Activated CD8-positive, alpha-beta memory T cell treated with anti-CD3 and anti-CD28 coated beads, Interleukin-2, amount 10 ng/mL, durations not matched to agents 7 days and 5 days (primary cell): ENCODE measurements at places on chromosomes 7 and 10.

DNA sequence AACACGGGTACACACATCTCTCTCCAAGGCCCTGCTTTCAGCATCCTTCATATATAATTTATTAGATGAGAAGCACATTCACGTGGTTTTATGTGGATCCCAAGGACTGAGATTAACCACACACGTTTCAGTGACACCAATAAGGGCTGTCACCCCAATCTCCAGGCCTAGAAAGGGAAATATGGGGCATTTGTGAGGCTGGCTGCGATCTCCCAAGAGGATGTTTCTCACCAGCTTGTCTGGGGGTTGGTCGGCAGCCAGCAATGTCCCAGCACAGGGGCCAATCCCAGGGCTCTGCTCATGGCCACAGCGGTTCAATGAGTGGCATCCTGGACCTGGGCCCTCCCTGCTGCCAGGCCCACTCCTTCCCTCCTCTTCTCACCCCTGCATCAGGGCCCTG lies 115.5 kb downstream of the ITIH5 start:
- H3K27ac ChIP-seq: no peak overlapping the region
- no peak overlapping the region for H3K4me3 ChIP-seq
- DNase-seq: no peak

DNA sequence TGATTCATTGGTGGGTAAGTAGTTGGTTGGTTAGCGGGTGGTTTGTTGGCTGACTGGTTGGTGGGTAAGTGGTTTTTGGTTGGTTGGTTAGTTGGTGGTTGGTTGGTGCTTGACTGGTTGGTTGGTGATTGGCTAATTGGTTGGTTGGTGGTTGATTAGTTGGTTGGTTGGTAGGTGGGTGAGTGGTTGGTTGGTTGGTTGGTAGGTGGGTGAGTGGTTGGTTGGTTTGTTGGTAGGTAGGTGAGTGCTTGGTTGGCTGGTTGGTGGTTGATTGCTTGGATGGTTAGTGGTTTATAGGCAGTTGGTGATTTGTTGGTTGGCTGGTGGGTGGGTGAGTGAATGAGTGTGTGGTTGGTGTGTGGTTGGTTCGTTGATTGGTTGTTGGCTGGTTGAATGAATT lies 44.2 kb downstream of the CALML3 start:
- no peak overlapping the region for H3K4me3 ChIP-seq
- H3K36me3 ChIP-seq: no peaks in the 10 kb centered on the region
- no peak overlapping the region for H3K27ac ChIP-seq
- DNase-seq: no peak
- H3K27me3 ChIP-seq: peaks cover 8% of the 10 kb centered on the region

DNA sequence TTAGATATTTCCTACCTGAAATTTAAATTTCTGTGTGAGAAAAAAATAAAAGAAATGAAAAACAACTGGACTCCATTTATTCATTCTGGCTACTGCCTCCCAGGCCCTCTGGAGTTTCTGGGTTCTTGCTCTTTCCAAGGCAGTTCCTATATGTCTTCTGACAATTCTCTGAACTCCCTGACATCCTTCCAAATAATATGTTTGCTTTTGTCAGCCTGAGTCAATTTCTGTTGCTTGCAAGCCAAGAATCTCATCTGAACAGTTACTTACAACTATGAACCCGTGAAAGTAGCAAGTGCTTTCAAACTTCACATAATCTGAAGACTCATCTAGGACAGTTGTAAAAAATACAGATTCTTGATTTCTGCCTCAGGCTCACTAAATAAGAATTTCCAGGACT lies 216.7 kb upstream of the NPVF start:
- no peak overlapping the region for H3K27ac ChIP-seq
- DNase-seq: no peak
- no peaks in the 10 kb centered on the region for H3K36me3 ChIP-seq
- H3K27me3 ChIP-seq: no peaks in the 10 kb centered on the region
- H3K4me3 ChIP-seq: no peak overlapping the region

DNA sequence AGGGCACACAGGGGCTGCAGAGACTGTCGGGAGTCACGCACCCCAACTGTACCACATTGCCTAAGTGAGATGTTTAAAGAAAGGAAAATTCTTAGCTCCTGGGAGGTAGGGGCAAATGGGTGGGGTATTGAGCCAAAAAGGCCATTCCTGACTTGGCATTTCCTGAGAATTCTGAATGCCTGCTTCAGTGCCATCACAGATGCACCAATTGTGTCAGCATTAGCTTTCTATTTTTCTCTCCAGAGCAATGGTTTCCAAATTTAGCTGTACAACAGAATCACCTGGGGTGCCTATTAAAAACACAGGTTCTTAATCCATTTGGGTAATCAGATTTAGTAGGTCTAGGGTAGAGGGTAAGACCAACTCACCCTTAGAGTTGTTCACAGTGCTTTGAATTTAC lies 43.1 kb downstream of the LSMEM1 start:
- H3K4me3 ChIP-seq: no peak overlapping the region
- no peak for DNase-seq
- no peaks in the 10 kb centered on the region for H3K36me3 ChIP-seq
- H3K27me3 ChIP-seq: peaks cover 29% of the 10 kb centered on the region
- H3K4me1 ChIP-seq: no peaks in the 10 kb centered on the region
- no peak overlapping the region for H3K27ac ChIP-seq

- H3K27me3 ChIP-seq: peaks cover 41% of the 10 kb centered on the region
- no peak overlapping the region for H3K27ac ChIP-seq
- H3K4me1 ChIP-seq: peaks cover 6% of the 10 kb centered on the region
- no peaks in the 10 kb centered on the region for H3K36me3 ChIP-seq
- no peak overlapping the region for H3K4me3 ChIP-seq
Observed at GRCh38 chr10:86359111-86359510, 7.5 kb downstream of the GRID1 start.

- peak; percentile 85 for DNase-seq
- peak within 1 kb of the TSS; percentile 97 for H3K4me3 ChIP-seq
- peaks cover 24% of the 10 kb centered on the region for H3K36me3 ChIP-seq
- peak within 1 kb of the TSS; percentile 90 for H3K27ac ChIP-seq
Observed at GRCh38 chr7:92836489-92836999, at the start of gene CDK6. Gene CDK6, minus strand, starts transcription at chr7:92836573. Its CDS starts 3,250 bp downstream, at chr7:92833323.

- H3K4me3 ChIP-seq: no peak overlapping the region
- no peak for DNase-seq
- H3K27ac ChIP-seq: no peak overlapping the region
Observed at GRCh38 chr10:123870260-123870659, 21.3 kb downstream of the CPXM2 start.

GRCh38 chr7:142776206-142776844 lies 5.6 kb downstream of the PRSS2 start:
- H3K4me1 ChIP-seq: peaks cover 23% of the 10 kb centered on the region
- H3K4me3 ChIP-seq: no peak overlapping the region
- no peak overlapping the region for H3K27ac ChIP-seq
- H3K27me3 ChIP-seq: no peaks in the 10 kb centered on the region
- H3K36me3 ChIP-seq: no peaks in the 10 kb centered on the region

DNA sequence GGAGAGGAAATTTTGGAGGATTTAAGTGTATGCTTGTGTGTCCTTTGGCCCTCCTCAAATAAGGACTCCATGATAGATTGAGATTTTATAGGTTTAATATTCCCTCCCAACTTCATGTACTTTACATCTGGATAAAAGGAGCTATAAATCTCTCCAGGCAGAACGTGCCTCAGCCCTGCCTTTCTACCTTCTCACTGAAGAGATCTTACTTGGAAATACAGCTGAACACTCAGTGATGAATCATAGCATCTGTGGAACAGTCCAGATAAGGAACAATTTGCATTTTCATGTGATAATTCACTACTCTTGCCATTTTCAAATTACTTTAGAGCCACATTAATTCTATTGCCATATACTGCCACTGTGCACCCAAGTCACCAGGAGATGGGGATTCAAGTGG lies 364.6 kb upstream of the PODXL start:
- no peak overlapping the region for H3K4me3 ChIP-seq
- peaks cover 5% of the 10 kb centered on the region for H3K27me3 ChIP-seq
- H3K27ac ChIP-seq: no peak overlapping the region
- H3K4me1 ChIP-seq: no peaks in the 10 kb centered on the region

GRCh38 chr7:117871401-117871777 lies 1.9 kb downstream of the CTTNBP2 start:
- no peak for DNase-seq
- H3K4me1 ChIP-seq: peaks cover 4% of the 10 kb centered on the region
- H3K36me3 ChIP-seq: peaks cover 3% of the 10 kb centered on the region
- H3K27me3 ChIP-seq: peaks cover 42% of the 10 kb centered on the region
- no peak overlapping the region for H3K27ac ChIP-seq

DNA sequence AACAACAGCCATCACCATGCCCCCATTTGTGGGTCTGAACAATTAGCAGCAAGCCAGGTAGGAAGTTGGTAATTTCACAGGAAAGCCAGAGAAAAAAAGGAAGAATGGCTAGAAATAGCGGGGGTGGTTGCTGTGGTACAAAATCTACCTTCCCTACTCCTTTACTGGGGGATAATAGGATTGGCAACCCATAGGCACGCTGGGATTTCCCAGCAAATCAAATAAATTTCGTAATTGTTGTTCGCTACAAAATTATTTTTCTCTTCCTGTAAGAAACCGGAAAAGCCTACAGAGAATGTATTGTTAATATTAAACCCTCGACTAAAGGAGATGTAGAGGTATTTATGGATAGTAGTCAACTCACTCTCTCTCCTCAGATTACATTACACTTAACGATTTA lies 123.9 kb downstream of the DOCK4 start:
- no peak overlapping the region for H3K27ac ChIP-seq
- H3K4me3 ChIP-seq: no peak overlapping the region
- DNase-seq: no peak
- peaks cover 31% of the 10 kb centered on the region for H3K27me3 ChIP-seq

DNA sequence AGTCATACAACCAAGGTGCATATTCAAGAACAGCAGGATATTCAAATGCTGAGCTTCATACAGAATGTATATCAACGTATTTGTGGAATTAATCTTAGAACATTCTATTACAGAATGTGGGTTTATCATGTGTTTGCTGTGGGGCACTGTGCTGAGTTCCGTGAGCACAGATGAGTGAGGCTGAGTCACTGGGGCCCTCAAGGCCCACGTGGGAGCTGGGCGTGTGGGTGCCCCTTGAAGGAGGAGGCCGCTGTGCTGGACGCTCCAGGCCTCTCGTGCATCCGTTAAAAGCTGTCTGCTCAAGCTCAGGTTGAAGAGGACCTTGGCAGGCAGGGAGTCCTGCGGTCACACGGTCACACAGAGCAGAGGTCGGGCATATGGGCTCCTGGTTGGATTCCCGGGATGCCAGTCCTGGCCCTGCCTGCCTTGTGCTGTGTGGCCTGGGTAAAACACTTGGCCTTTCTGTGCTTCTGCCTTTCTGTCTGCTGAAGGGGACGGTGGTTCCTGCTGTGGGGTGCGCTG lies 70.1 kb downstream of the GLRX3 start:
- no peaks in the 10 kb centered on the region for H3K4me1 ChIP-seq
- no peaks in the 10 kb centered on the region for H3K36me3 ChIP-seq
- DNase-seq: no peak
- no peak overlapping the region for H3K27ac ChIP-seq

GRCh38 chr7:154770962-154771361 lies 232.0 kb downstream of the PAXIP1 start:
- no peak overlapping the region for H3K4me3 ChIP-seq
- H3K27me3 ChIP-seq: no peaks in the 10 kb centered on the region
- no peaks in the 10 kb centered on the region for H3K4me1 ChIP-seq

DNA sequence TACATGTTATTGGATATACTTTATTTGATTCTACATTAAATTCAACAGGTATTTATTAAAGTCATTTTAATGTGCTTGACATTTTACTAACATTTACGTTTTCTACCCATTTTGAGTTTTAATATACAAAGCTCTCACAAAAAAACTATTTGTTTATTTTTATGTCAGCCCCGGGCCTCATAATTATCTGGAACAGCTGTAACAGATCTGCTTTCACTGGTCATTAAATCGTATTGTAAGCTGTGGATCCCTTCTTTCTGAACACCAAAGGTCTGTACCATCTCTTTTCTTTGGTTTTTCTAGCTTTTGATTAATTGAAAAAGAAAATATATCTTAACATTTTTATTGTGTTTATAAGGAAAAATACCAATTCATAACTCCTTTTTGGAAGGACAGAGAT lies 73.5 kb downstream of the SEMA3E start:
- no peaks in the 10 kb centered on the region for H3K27me3 ChIP-seq
- no peaks in the 10 kb centered on the region for H3K36me3 ChIP-seq
- H3K27ac ChIP-seq: no peak overlapping the region
- no peak for DNase-seq
- no peaks in the 10 kb centered on the region for H3K4me1 ChIP-seq

DNA sequence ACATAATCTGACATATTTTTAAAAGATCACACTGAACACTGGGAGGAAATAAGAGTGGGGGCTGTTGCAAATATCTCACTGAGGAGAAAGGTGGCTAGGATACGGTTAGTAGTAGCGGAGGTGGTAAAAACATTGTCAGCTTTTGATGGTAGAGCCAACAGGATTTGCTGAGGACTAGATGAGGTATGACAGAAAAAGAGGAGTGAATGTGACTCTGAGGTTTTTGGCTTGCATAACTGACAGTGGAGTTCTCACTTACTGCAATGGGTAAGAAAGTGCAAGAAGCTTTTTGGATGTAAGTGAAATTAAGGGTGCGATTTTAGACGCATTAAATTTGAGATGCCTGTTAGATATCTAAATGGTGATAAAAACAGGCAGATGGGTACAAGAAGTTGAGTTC lies 102.0 kb upstream of the MBL2 start:
- DNase-seq: no peak
- H3K36me3 ChIP-seq: no peaks in the 10 kb centered on the region
- H3K4me3 ChIP-seq: no peak overlapping the region
- H3K4me1 ChIP-seq: no peaks in the 10 kb centered on the region
- no peaks in the 10 kb centered on the region for H3K27me3 ChIP-seq

- no peaks in the 10 kb centered on the region for H3K27me3 ChIP-seq
- H3K4me1 ChIP-seq: no peaks in the 10 kb centered on the region
- no peak for DNase-seq
- no peak overlapping the region for H3K27ac ChIP-seq
- no peak overlapping the region for H3K4me3 ChIP-seq
- H3K36me3 ChIP-seq: no peaks in the 10 kb centered on the region
Observed at GRCh38 chr7:19333706-19334105, 188.5 kb upstream of the FERD3L start.

GRCh38 chr10:78210548-78210947 lies 176.9 kb downstream of the RPS24 start:
- H3K27me3 ChIP-seq: peaks cover 19% of the 10 kb centered on the region
- DNase-seq: no peak
- H3K4me1 ChIP-seq: peaks cover 5% of the 10 kb centered on the region
- no peaks in the 10 kb centered on the region for H3K36me3 ChIP-seq
- H3K27ac ChIP-seq: no peak overlapping the region

- H3K27me3 ChIP-seq: no peaks in the 10 kb centered on the region
- peaks cover 60% of the 10 kb centered on the region for H3K4me1 ChIP-seq
- no peak for DNase-seq
Observed at GRCh38 chr10:100184426-100184825, 1.4 kb downstream of the ERLIN1 start.

DNA sequence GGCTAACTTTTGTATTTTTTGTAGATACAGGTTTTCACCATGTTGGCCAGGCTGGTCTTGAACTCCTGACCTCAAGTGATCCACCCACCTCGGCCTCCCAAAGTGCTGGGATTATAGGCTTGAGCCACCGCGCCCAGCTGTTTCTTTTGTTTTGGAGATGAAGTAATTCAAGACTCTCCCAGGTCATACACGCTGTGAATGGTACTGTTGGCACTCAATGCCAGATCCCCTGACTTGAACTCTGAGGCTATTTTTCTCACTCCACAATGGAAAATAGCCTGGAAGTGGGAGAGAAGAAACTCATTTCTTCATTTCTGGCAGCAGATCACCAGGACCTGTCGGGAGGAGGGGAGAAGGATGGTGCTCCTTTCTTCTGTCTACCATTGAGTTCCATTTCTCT lies 32.4 kb downstream of the BLVRA start:
- H3K27ac ChIP-seq: no peak overlapping the region
- peaks cover 3% of the 10 kb centered on the region for H3K4me1 ChIP-seq
- no peak overlapping the region for H3K4me3 ChIP-seq
- no peak for DNase-seq
- no peaks in the 10 kb centered on the region for H3K27me3 ChIP-seq

- peaks cover 3% of the 10 kb centered on the region for H3K27me3 ChIP-seq
- H3K27ac ChIP-seq: no peak overlapping the region
- H3K4me3 ChIP-seq: no peak overlapping the region
- no peaks in the 10 kb centered on the region for H3K4me1 ChIP-seq
Observed at GRCh38 chr10:77051837-77052236, 585.8 kb downstream of the KCNMA1 start.
